Sigmoid colon (tissue), 7 donors: ENCODE measurements at places on chromosomes 6 and 20. TPM values are rescaled to one million over a fixed set of nuclear protein-coding genes. Genes with fewer than 3 reads are reported as not detected.

CBLN4 gene
- not detected for total RNA-seq

DNA sequence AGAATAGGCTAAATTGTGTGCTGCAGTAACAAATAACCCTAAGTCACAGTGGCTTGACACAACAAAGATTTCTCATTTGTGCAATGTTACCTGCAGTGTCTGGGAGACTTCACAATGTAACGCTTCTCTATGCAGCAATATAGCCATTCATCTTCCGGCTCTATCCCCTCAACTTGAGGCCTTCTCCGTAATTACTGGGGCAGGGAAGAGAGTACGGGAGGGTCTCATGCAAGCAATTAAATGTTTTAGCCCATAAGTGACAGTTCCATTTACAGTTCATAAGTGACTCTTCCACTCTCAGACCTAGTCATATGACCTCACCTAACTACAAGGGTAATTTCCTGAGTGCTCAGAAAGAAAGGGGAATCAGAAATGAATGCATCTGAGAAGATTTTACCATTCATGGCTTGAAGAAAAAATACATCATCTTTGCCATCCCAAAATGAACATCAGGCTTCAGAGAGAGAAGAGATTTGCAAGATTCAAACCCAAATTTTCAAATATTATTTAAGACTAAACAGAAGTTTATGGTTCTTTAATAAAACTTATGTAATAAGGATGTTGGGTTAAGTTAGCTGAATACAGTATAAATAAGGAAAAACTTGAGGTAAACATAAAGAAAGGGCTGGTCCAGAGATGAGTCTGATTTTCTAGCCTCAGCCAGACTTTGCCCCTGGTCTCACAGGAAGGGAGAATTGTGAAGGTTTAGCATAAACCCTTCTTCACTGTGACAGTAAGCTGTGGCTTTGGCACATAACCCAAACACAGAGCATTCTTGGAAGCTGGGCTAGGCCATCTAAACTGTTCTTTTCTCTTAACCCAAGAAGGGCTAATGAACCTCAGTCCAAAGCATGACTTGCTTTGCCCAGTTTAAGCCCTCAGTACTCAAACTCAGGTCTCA lies 13.3 kb downstream of the GPR6 start:
- no peaks in the 10 kb centered on the region for H3K4me1 ChIP-seq
- no peaks in the 10 kb centered on the region for H3K27me3 ChIP-seq
- no peak overlapping the region for H3K4me3 ChIP-seq
- H3K36me3 ChIP-seq: no peaks in the 10 kb centered on the region

DNA sequence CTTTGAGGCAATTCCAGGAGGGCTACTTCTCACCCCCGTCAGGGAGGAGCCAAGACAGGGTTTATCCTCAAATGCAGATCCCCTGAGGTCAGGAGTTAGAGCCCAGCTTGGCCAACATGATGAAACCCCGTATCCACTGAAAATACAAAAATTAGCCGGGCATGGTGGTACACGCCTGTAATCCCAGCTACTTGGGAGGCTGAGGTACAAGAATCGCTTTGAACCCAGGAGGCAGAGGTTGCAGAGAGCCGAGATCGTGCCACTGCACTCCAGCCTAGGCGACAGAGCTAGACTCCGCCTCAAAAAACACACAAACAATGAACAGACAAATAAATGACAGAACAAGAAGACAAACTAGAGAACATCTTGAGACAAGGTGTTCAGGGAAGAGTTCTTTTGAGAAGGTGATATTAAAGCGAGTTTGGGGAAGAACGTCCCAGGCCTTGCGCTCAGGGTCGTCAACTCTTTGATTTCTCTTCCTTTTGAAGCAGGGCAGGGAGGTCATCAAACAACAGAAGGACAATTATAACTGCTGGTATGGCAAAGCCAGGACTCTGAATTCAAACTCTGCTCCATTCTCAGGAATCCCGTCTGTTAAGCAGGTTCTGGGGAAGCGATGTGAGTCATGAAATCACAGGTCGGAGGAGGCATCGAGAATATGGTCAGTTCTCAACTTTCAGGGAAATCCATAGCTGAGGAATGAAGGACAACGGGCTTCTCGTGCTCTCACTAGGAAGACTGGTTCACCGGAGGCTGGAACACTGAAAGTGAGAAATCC lies 1.4 kb upstream of the RALY start:
- H3K4me3 ChIP-seq: peak overlapping the region; percentile 96
- H3K27me3 ChIP-seq: no peaks in the 10 kb centered on the region
- H3K36me3 ChIP-seq: no peaks in the 10 kb centered on the region
- H3K4me1 ChIP-seq: peaks cover 34% of the 10 kb centered on the region

GRCh38 chr20:9332791-9333479 lies 181.5 kb upstream of the LAMP5 start:
- H3K4me1 ChIP-seq: no peaks in the 10 kb centered on the region
- no peaks in the 10 kb centered on the region for H3K27me3 ChIP-seq
- no peak overlapping the region for H3K27ac ChIP-seq
- no peak for DNase-seq

GRCh38 chr6:28683945-28684538 lies 158.4 kb downstream of the GPX5 start:
- no peaks in the 10 kb centered on the region for H3K4me1 ChIP-seq
- H3K27ac ChIP-seq: no peak overlapping the region
- DNase-seq: no peak
- no peak overlapping the region for H3K4me3 ChIP-seq

GRCh38 chr6:129766959-129767728 lies 57.2 kb upstream of the ARHGAP18 start:
- no peaks in the 10 kb centered on the region for H3K36me3 ChIP-seq
- H3K4me1 ChIP-seq: no peaks in the 10 kb centered on the region
- no peak overlapping the region for H3K27ac ChIP-seq
- H3K27me3 ChIP-seq: peaks cover 45% of the 10 kb centered on the region

DNA sequence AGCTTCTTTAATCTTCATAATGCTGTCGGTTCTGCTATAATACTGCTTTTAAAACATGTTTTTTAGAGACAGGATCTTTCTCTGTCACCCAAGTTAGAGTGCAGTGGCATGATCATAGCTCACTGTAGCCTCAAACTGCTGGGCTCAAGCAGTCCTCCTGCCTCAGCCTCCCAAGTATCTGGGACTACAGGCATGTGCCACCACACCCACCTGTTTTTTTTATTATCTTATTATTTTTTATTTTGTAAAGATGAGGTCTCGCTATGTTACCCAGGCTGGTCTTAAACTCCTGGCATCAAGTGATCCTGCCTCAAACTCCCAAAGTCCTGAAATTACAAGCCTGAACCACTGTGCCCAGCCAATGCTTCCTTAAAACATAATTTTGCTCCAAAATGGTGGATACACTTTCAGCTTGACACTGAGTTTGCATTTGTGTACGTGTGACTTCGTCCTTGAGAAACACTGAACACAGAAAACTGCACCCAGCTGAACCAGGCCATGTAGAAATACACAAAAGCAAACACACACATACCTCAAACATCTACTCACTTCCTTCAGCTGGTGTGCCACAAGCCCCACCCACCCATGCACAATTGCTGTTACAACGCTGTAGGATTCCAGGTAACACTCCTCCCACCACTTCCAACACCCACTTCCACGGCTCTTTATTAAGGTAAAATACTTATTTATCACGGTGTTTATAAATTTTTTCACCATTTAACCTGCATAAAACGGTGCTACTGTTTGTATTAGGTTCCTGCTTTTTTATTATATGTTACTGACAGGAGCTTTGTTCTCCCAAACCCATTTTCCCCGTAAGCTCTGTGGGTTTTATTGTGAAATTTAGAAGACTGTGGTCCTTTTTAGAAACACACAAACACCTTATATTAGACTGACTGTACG lies 109.1 kb downstream of the TSHZ2 start:
- no peak overlapping the region for H3K27ac ChIP-seq
- no peaks in the 10 kb centered on the region for H3K27me3 ChIP-seq
- no peaks in the 10 kb centered on the region for H3K36me3 ChIP-seq
